ENCODE measurements at places on chromosomes 7 and 10.

GRCh38 chr7:154777023-154777422, 225.9 kb downstream of the PAXIP1 start:
- DNase-seq, result peak; percentile 29

DNA sequence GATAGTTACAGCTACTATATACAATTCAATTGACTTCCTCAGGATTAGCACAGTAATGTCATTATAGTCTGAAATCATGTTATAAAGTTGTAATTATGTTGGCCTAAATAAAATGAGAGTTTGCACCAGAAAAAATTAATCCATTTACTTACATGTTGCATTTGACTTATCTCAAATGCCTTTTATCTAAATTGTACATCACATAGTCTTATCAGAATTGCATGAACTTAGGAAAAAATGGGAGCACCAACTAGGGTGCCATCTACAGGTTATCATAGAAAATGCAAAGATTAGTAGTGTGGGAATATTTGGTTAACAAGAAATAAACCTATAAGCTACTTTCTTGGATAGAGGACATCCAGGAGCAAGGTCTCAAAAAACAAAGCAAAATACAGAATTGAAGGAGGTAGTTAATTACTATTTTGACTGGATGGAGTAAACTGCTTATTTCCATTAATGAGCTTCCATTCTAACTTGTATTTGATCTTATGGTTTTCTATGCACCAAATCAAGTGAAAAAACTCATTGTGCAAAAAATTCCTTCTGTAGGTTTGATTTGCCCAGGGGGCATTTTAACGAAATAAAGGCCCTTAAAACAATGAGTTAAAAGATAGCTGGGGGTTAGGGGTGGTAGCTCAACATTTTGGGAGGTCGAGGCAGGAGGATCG, 60.0 kb upstream of the ORC5 start:
- peak; percentile 38 for DNase-seq

DNA sequence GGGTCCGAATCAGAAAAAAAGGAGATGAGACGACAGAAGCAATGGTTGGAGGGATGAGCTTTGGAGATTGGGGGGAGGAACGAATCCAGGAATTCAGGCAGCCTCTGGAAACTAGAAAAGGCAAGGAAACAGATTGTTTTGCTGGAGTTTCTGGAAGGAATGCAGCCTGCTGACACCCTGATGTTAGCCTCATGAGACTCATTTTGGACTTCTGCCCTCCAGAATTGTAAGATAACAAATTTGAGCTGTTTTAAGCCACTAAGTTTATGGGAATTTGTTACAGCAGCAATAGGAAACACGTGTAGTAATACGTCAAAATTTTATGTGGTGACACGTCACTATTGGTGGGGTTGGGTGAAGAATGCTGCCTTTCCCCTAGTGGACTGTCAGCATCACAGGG, 25.6 kb upstream of the NPS start:
- no peak for DNase-seq

- peak; percentile 67 for DNase-seq
Observed at GRCh38 chr10:103395754-103396066, 565 bp downstream of the ATP5MK start.

DNA sequence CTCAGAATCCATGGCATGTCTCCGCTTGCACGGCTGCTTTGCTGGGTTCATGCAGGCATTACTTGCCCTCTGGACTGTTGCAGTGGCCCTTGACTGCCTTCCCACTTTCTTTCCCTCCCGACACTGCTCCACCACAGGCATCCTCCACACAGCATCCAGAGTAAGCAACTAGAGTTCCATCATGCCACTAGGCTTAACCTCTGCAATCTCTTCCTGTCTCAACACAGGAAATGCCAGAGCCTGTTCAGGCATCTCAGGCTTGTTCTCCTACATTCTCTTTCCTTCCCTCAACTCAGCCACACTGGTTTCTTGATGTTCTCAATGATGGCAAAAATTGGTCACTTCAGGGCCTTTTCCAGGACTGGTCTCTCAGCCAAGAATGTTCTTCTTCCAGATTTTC, 284.5 kb upstream of the KLF6 start:
- DNase-seq, result peak; percentile 52

- no peak for DNase-seq
Observed at GRCh38 chr10:59012839-59013238, 163.6 kb upstream of the PHYHIPL start.

- no peak for DNase-seq
Observed at GRCh38 chr7:21702303-21702702, 159.5 kb downstream of the DNAH11 start.

DNA sequence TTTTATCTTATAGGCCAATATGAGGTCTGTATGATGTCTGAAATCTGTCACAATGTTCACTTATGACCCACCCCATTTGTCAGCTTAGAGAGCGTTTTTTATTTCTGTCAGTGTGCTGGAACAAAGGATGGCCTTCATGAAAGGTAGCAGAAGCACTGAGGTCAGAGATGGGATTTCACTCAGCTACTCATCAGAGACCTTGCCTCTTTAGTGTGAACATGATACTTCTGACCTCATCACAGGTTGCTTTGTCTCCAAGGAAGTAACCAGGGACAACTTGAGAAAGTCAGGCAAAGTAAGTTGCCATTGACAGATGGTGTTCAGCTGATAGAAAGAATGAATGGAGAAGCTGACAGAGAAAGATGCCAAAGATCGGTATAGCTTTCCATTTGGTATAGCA, 16.3 kb downstream of the YAE1 start:
- no peak for DNase-seq

DNA sequence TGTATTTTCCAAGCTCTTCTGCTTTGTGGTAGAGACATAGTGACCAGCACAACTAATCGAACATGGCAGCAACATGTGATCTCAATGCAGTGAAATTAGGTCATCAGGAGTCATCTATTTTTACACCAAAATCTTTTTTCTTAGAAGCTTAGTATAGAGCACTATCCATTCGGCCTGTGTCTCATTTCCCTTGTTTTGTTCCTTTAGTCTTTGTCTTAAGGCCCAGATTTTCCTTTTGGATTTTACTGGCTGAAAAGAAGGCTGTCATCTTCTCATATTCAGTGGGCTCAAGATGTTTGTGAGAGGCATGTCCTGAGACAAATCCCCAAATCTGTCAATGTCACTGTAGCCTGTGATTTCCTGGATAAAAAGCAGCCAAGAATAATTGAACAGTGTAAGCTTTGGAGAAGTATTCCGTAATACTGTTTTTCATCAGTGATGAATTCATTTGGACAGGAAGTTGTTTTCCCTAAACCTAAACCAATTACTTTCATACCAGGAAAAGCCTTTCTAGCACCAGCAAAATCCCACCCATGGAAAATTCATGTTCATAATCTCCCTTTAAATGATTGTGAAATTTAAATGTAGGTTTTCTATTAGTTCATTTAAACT, 55.2 kb downstream of the MAGI2 start:
- peak; percentile 25 for DNase-seq

DNA sequence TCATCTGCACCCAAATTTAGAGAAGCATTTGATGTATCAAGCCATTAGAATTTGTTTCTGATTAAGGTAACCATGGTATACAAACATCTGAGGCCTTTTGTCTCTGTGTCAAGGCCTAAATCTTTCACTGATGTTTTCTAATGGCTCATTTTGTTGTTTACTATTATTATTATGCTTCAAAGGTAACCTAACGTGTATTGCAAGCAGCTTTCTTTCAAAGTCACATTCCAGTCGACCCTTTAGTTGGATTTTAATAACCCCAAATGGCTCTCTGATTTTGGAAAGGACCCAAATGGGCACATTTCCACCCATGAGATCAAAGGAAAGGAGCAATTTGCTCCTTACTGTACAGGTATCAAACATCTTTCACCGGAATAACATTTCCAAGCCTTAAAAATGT, 46.7 kb upstream of the WNT16 start:
- no peak for DNase-seq

- DNase-seq, result no peak
Observed at GRCh38 chr7:23438171-23438570, 32.1 kb downstream of the IGF2BP3 start.

DNA sequence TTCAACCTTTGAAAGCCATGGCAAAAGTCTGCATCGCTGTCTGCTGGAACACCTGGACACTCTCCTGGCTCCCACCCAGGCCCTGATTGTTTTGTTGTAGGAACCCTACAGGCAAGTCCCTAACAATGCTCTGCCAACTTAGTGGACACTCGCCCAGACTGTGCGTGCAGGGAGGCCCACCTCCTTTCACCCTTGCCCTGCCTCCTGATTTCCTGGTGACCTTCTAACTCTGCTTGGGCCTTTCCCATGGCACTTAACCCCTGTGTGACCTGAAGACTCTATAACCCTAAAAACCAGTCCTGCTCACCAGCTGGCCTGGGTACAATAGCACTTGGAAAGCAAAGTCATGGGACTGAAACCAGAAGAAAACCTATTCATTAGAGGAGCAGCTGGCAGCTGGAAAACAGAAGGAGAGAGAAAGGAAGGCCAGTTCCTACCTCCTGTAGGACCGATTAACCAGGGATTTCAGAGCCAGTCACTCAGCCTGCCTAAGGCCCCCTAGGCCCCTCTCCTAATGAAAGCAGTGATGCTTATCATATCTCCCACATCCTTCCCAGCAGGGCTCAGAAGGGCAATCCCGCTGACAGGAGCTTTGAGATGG, 82.7 kb upstream of the KMT2E start:
- DNase-seq, result no peak

- DNase-seq, result no peak
Observed at GRCh38 chr10:90130321-90131086, 429.1 kb downstream of the KIF20B start.

Measured in GM23248 (cell line).